Endodermal cell (in vitro differentiated cells): ENCODE measurements at places on chromosomes 13 and 19.

- no peak for DNase-seq
Measured at GRCh38 chr19:31214086-31214485, 135.2 kb downstream of the TSHZ3 start.

- DNase-seq, result no peak
Measured at GRCh38 chr13:113633485-113633873, 24.5 kb downstream of the ATP4B start.

DNA sequence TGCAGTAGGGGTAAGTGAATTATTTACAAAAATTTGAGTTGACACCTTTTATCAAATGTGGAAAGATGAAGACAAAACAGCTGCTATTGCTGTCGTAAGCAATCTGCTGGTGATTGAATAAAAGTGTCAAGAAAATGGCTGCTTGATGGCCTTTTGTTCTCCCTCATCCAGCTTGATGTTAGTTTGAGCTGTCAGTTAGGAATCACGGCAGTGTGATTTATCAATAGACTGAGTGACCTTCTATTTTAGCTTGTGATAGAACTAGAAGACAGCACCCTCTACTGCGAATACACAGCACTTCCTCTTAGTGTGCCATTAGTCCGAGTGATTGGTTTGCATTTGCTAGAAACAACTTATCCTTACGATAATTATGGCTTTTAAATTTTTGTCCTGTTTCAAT, 76.3 kb downstream of the MZT1 start:
- DNase-seq, result no peak

GRCh38 chr13:27919934-27920676, at the start of gene PDX1:
TSS of gene PDX1 (plus strand) at chr13:27920000. CDS start at chr13:27920139, 139 bp downstream.
- DNase-seq, result peak; percentile 90

GRCh38 chr19:50858886-50859285, 4.2 kb downstream of the KLK3 start:
- peak; percentile 80 for DNase-seq

DNA sequence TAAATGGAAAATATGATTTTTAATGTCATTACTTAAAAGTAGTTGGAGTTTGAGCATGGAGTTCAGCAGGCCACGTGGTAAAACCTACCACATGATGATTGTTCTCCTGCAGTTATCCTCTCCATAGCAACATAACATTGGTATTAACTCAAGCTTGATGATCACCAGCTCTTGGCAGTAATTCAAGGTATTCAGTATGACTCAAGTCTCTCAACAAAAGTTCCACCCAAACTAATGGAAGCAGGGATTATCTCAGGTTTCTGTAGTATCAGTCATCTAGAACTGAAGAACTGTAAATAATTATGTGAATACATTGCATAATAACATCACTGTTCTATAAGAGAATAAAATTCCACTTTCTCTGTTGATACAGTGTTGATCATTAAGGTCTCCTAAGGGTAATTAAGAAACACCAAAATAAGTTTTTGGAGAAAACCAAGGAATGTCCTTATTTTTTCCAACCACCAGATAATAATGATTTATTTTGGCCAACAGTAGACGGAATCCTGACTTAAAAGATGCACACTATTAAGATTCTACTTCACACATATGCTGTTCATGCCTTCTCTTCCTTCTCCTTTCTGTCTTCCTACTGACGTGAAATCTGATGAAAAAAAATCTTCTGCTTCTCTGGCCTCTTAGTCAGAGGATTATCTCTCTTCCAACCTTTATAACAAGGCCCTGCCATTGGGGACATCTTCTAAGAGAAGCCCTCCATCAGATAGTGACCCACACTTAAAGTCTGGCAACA, 1092.3 kb downstream of the EFNB2 start:
- DNase-seq, result no peak

- no peak for DNase-seq
Measured at GRCh38 chr19:42076380-42076944, 496 bp downstream of the ZNF574 start.

GRCh38 chr19:35710784-35711723, 6.7 kb downstream of the ZBTB32 start:
- no peak for DNase-seq

DNA sequence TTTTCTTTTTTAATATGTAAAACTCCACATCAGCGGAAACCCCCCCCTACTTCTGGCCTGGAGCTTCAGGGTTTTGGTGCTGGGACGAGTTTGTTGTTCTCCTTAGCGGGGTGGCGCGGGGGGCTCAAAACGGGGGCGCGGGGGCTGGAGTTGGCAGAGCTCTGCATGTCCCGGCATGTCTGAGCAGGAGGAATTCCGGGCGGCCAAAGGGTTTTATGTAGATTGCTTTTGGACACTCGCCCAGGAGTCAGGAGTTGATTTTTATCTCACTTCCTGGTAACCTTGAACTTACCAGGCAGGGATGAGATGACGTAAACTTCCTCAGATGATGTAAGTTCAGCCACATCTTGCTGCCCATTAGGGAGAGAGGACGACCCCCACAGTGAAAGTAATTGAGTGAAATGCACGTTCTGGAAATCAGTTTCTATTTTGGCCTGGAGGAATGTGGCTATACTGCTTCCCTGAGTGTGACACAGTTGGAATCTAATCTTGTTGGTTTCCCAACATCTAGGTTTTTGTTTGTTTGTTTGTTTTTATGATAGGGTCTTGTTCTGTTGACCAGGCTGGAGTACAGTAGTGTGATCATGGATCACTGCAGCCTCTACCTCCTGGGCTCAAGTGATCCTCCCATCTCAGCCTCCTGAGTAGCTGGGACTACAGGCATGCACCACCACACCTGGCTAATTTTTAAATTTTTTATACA, 21.0 kb upstream of the GDF15 start:
- no peak for DNase-seq

DNA sequence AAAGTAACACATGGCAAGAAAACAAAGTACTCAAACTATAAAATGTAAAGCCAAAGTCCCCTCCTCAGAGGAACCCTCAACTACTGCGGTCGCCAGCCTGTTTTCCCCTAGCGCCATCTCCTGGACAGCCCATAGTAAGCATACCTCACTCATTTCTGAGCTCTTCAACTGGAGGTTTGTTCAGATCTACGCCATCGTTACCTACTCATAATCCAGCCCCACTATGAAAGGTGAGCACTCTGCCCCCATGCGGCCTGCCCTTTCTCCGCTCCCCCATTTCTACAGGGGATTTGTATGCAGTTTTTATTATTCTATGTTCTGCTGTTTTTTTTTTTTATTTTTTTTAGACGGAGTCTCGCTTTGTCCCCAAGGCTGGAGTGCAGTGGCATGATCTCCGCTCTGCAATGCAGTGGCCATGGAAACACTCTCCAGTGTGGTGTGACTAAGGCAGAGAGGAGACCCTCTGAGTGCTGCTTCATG, 26.2 kb downstream of the OPA3 start:
- peak; percentile 88 for DNase-seq

DNA sequence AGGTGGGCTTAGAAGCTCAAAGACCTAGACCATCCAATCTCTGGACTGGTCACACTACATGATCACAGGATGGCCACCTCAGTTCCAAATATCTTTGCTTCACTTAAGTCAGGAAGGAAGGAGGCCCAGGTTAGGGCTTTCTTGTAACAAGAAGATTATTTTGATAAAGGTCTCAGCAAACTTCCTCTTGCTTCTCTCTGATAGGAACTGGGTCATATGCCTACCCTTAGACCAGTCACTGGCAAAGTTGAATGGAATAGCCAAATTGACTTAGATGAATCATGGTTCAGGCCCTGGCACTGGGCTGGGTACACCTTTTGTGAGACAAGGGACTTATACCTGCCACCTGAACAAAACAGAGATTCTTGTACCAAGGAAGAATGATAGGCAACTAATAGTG, 11.0 kb downstream of the FRY start:
- no peak for DNase-seq

GRCh38 chr13:87788363-87788762, 117.2 kb downstream of the SLITRK5 start:
- no peak for DNase-seq

GRCh38 chr13:84607261-84608013, 725.2 kb upstream of the SLITRK1 start:
- no peak for DNase-seq

GRCh38 chr13:106986687-106987426, 418.9 kb upstream of the ARGLU1 start:
- DNase-seq, result no peak

- peak; percentile 45 for DNase-seq
Measured at GRCh38 chr19:34432797-34433196, 4.6 kb downstream of the UBA2 start.

- peak; percentile 18 for DNase-seq
Measured at GRCh38 chr13:112876305-112877000, 92.6 kb upstream of the MCF2L start.

GRCh38 chr13:35594096-35594495, 117.6 kb upstream of the MAB21L1 start:
- no peak for DNase-seq

DNA sequence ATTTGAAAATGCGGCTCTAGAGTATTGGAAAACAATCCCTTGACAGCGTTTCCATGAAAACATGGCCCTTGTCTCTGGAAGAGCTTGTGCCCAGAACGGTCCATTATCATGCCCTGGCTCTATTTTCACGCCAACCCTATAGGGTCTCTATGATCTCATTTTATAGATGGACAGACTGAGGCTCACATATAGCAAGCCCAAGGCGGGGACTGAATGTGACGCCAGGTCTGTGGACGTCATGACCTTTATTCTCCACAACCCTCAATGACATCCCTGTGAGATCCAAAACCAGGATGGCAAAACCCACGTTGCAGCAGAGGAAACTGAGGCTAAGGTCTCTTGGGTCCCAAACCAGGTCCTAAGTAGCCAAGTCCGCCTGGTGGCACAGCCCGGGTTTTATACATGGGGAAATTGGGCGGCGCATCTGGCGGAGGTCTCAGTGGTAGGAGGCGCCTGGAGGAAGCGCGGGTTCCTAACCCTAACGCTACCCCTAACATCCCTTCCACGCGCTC, 425 bp upstream of the COLGALT1 start:
- no peak for DNase-seq

- peak; percentile 94 for DNase-seq
Measured at GRCh38 chr19:11142528-11143171, 12.9 kb downstream of the SPC24 start.

GRCh38 chr19:58009666-58010301, 7.2 kb upstream of the ZNF606 start:
- peak; percentile 89 for DNase-seq

DNA sequence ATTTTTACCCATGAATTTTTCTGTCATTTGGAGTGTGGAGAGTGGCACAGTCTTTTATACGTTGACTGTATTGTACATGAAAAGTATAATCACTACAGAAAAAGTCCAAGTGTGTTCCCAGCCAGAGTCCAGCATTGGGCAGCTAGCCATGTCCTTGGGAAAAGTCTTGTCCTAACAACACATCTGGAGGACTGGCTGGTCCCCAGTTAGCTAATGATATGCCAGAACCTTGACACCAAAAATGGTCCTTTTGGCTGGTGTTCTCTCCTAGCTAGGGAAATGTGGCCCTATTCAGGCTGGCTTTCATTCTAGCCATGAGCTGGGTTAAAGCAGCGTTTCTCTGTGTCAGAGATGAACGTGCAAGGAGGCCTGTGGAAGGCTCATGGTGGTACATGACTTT, 98.9 kb downstream of the ESD start:
- no peak for DNase-seq

GRCh38 chr13:57624565-57625435, 6.7 kb upstream of the PCDH17 start:
- DNase-seq, result peak; percentile 83

DNA sequence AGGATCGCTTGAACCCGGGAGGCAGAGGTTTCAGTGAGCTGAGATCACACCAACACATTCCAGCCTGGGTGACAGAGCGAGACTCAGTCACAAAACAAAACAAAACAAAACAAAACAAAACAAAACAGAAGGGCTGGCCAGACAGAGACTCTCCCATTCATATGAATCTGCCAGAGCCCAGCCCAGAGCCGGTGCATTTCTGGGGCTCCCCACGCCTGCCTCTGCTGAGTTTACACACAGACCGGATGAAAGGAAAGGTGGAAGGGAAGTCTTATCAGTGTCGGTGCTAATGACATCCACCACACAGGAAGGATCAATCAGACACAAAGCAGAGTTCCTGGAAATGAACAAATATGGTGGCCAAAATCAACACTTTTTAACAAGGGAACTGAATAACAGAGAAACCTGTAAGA, 6.8 kb downstream of the TRAPPC6A start:
- peak; percentile 43 for DNase-seq

DNA sequence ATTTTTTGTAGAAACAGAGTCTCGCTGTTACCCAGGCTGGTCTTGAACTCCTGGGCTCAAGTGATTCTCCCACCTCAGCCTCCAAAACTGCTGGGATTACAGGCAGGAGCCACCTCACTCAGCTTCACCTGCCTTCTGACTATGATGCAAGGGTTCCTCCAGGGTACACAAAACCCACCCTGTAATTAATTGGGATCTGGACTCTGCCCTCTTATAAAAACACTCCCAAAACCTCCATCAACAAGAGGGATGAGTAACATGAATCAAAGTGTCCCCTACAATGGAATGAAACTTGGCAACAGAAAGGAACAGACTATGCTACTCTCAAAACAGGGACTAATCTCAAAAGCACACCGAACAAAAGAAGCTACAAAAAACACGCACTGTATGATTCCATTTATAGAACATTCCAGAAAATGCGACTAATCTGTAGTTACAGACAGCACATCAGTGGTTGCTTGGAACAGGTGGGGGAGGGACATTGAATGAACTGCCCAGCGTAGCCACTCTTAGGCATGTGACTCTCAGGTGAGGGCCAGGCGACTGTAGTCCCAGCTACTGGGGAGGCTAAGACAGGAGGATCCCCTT, 3.2 kb upstream of the PRR36 start:
- no peak for DNase-seq

GRCh38 chr13:90142251-90142650, 1205.2 kb upstream of the MIR17HG start:
- no peak for DNase-seq

- DNase-seq, result no peak
Measured at GRCh38 chr19:38551450-38551813, 66.3 kb downstream of the MAP4K1 start.

DNA sequence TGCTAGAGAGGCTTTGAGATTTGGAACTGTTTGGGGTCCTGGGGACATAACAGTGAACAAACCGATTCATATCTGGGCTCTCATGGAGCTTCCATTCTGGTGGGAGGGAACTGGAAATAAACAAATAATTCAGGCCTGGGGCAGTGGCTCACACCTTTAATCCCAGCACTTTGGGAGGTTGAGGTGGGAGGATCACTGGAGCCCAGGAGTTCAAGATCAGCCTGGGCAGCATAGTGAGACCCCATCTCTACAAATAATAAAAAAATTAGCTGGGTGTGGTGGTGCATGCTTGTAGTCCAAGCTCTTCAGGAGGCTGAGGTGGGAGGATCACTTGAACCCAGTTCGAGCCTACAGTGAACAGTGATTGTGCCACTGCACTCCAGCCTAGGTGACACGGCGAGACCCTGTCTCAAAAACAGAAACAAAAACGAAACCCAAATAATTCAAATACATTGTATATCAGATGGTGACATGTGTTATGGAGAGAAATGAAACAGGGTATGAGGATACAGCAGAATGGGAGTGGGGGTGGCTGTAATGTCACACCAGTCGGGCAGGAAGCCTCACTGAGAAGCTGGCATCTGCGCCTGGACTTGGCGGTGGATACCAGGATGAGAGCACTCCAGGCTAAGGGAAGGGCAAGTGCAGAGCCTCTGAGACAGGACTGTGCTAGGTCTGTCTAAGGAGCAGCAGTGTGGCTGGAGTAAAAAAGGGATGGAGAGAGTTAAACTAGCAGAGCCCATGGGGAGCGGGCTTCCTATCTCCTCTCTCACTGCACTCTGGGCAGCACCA, 131.1 kb upstream of the ZNF536 start:
- no peak for DNase-seq

- DNase-seq, result no peak
Measured at GRCh38 chr13:73072239-73072900, 13.6 kb downstream of the KLF5 start.
